ENCODE measurements at places on chromosomes 13 and 19.

DNA sequence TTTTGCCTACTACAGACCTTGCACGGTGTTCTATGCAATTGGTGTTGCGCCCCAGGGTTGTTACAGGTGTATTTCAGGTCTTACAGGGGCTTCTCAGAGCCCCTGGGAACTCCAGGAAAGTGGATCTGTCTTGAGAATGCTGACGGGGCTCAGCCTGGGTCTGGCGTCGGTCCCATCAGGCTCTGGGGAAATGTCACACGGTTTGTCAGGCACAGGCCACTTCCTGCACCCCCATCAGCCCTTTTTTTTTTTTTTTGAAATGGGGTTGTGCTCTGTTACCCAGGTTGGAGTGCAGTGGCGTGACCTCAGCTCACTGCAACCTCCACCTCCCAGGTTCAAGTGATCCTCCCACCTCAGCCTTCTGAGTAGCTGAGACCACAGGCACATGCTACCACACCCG lies 13.2 kb downstream of the CLEC4G start:
- no peak for DNase-seq

DNA sequence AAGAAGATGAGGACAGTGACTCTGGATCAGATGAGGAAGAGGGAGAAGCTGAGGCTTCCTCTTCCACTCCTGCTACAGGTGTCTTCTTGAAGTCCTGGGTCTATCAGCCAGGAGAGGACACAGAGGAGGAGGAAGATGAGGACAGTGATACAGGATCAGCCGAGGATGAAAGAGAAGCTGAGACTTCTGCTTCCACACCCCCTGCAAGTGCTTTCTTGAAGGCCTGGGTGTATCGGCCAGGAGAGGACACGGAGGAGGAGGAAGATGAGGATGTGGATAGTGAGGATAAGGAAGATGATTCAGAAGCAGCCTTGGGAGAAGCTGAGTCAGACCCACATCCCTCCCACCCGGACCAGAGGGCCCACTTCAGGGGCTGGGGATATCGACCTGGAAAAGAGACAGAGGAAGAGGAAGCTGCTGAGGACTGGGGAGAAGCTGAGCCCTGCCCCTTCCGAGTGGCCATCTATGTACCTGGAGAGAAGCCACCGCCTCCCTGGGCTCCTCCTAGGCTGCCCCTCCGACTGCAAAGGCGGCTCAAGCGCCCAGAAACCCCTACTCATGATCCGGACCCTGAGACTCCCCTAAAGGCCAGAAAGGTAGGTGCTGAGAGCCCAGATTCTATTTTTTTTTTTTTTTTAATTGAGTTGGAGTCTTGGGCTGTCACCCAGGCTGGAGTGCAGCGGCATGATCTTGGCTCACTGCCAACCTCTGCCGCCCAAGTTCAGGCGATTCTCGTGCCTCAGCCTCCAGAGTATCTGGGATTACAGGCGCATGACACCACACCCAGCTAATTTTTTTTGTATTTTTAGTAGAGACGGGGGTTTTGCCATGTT lies 2.3 kb downstream of the PPP1R15A start:
- no peak for DNase-seq

GRCh38 chr13:75329723-75330122 lies 152.2 kb downstream of the TBC1D4 start:
- DNase-seq, result no peak

DNA sequence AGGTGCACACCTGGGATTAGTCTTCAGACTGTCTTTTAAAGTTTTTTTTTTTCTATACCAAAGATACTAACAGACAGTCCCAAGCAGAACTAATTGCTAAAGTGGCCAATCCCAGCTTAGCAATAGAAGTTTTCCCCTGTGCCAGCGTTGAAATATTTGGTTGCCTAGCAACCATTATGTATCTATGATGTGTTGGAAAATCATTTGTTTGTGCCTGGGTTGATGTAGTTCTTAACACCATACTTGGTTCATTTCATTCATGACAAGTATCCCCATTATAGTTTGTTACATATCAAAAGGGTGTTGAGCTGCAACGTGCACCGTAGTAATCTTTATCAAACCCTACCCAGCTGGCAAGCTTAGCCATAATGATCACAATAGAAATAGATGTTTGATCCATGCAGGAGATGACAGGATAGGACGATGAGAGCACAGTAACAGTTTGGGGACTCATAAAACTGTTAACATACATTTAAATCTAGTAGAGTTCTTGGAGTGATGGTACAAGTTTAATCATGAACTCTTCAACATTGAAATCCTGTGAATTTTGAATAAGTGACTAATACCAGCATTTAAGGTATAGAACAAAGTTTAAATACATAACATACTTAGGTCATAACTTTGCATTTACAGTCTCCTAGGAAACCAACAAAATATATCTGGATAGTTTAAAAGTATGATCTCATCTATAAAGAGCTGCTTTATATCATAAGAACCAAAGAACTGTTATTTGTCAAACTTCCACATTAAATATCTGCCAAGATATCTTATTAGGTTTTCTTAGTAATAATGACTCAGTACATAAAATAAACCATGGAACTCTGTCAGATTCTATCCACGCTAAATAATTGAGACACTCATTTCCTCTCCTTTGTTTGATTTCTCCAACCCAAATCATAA lies 73.4 kb downstream of the MBNL2 start:
- DNase-seq, result peak; percentile 85

GRCh38 chr19:34428549-34429285 lies 536 bp downstream of the UBA2 start:
- no peak for DNase-seq

- DNase-seq, result no peak
These were observed 438.6 kb downstream of the COG6 start for GRCh38 chr13:40094056-40094455.
